ENCODE measurements at places on chromosomes 3 and 15. TPM values are rescaled to one million over a fixed set of nuclear protein-coding genes. Genes with fewer than 3 reads are reported as not detected.

GRK7 gene
- not detected for total RNA-seq

ATP2B2 gene
- not detected for total RNA-seq

CCDC191 gene
- 3.0 TPM for total RNA-seq

CSTA gene
- not detected for total RNA-seq

DNA sequence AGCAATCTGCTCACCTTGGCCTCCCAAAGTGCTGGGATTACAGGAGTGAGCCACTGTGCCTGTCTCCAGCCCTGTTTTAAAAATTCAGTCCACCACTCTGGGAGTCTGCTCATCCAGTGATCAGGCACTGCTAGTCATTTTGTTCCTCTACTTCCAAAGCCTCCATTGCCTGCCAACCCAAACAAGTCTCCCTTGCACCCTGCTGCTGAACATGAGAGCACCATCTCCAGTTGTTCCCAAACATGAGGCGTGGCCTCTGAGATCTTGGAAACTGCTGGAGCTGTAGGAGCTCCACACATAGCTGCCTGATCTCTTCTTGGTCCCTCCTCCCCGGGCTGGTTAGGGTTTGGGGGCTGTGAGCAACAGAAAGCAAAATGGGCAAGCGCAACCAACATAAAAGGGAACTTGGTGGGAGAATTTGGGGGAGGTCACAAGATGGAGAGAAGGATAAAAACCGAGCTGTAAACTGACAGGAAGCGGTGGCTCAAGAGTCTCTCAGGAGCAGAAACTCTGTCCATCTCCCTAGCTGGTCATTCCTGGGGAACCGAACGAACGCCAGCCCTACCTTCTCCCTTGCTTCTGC is 49.6 kb upstream of the TLE3 start:
- no peak for DNase-seq

UROC1 gene
- not detected for total RNA-seq

- DNase-seq, result no peak
Measured at GRCh38 chr15:50979041-50979440, 70.6 kb downstream of the AP4E1 start.

HESX1 gene
- total RNA-seq, result 0.23 TPM

DNA sequence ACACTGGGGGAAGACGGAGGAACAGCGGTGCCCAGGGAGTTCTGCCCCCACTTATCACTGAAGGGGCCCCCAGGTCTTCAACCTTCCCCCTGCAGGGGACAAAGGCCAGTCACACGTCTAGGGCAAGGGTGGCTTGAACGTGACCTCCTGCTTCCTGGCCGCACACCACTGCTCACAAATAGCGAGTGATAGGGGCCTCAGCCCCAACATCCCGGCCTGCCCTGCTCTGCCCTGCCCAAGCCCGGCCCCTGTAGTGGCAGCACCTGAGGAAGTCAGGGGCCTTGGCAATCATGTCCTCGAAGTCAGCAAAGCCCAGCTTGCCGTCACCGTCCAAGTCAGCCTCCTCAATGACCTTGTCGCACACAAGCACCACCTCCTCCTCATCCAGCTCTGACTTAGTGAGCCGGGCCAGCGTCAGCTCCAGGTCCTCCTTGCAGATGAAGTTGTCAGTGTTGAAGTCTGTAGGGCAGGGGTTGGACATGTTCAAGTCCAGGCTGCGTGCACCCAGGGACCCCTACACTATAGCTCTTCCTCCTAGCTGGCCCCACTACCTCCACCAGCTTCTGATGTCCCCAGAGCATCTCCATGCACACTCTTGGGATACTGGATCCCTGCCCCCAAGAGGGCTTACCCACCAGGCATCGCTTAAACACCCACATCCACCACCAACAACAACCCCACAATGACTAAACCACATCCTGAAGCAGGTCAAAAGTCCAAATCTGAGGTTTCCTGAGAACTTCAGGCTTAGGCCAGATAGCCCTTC is 13.3 kb downstream of the SH2D7 start:
- DNase-seq, result peak; percentile 57

GRCh38 chr3:64627471-64628321 is 60.1 kb downstream of the ADAMTS9 start:
- no peak for DNase-seq

DNA sequence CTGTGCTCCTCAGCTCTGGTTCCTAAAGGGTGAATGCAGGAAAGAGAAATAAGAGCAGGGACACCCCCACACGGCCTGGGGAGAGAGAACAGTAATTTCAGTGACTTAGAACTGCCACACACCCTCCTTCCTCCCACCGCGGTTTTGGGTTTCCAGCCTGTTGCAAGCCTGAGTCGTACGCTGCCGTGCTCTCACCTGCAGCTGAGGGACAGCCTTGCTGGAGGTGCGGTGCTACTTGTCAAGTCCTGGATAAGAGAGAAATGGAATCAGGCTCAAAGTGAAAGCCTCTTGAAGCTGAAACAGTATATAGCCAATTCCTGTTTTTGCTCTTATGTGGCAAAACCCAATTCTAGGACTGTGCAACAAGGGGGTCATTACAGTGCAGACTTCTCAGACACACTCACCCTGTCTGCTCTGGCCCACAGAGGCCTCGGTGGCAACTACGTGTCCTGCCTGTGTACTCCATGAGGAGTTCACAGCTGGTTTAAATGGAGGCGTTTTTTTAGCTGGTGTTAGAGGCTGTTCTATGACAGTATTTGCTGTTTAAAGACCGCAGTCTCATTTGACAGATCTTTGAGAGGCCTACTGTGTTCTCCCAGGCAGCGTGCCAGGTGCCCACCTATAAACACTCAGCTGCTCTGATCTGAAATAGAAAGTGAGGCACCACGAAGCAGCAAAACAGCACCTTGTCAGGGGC is 42.9 kb downstream of the TBC1D2B start:
- DNase-seq, result peak; percentile 87

FAM81A gene
- total RNA-seq, result 0.50 TPM

SKOR1 gene
- total RNA-seq, result 0.23 TPM

- DNase-seq, result no peak
Measured at GRCh38 chr3:8733332-8734094, at the start of gene CAV3. Gene CAV3 (plus strand): TSS chr3:8733802. CDS start chr3:8733877, 75 bp downstream.

Data from activated CD4-positive, alpha-beta memory T cell treated with anti-CD3 and anti-CD28 coated beads, Interleukin-2, amount 10 ng/mL, durations not matched to agents 7 days and 5 days (primary cell).